Activated T-cell treated with anti-CD3 and anti-CD28 coated beads, Interleukin-2, amount 50 U/mL, for 4 hours (primary cell): ENCODE measurements at places on chromosomes 2 and 18.

DNA sequence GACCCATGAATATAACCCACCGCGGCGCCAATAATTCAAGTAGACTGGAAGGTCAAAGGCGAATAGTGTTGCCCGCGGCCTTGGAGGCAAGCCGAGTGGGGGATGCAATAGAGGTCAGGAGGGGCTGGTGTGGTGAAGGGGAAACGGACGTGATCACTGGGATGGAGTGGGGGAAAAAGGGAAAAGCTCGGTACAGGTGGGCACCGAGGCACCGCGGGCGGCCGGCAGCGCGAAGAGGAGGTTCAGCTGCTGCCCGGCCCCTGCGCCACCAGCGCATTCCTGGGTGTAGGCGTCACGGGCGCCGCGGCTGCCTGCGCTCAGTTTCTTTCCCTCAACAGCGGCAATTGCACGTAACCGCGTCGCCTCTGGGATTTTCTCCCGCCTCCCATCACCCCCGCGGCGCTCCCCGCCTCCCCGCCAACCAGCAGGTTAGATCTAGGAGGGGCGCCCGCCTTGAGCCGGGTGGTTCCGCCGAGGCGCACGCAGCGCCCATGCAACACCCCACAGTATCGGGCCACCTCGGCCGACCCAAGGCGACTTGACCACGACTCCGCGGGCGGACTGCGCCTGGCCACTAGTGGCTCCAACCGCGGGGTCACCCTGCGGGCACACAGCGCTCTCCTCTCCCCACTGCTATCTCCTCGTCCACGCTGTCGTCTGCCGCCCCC lies 1.5 kb downstream of the RND3 start:
- no peak for DNase-seq

DNA sequence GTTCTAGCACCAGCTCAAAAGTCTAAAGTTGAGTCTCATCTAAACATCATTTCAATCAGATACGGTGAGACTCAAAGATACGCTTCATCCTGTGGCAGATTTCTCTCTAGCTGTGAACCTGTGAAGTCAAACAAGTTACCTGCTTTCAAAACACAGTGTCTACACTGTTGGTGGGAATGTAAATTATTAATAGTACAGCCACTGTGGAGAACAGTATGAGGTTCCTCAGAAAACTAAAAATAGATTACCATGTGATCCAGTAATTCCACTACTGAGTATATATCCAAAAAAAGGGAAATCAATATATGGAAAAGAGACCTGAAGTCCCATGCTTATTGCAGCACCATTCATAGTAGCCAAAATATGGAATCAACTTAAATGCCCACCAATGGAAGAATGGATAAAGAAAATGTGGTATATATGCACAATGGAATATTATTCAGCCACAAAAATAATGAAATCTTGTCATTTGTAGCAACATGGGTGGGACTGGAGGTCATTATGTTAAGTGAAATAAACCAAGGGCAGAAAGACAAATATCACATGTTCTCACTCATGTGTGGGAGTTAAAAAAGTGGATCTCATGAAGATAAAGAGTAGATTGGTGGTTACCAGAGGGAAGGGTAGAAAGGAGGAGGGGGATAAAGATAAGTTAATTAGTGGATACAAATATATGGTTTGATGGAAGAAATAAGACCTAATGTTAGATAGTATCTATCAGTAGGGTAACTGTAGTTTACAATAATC lies 11.7 kb downstream of the UBR3 start:
- no peak for DNase-seq

DNA sequence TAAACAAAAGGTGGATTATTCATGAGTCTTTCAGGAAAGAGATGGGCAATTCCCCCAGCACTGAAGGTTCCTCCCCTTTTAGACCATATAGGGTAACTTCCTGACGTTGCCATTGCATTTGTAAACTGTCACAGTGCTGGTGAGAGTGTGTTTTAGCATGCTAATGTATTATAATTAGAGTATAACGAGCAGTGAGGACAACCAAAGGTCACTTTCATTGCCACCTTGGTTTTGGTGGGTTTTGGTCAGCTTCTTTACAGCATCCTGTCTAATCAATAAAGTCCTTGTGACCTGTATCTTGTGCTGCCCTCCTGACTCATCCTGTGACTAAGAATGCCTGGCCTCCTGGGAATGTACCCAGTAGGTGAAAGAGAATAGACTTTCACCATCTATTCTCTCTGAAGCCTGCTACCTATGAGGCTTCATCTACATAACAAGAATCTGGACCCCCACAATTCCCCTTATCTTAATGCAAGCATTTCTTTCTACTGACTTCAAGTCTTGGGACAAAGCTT lies 148.7 kb downstream of the CABLES1 start:
- DNase-seq: no peak

DNA sequence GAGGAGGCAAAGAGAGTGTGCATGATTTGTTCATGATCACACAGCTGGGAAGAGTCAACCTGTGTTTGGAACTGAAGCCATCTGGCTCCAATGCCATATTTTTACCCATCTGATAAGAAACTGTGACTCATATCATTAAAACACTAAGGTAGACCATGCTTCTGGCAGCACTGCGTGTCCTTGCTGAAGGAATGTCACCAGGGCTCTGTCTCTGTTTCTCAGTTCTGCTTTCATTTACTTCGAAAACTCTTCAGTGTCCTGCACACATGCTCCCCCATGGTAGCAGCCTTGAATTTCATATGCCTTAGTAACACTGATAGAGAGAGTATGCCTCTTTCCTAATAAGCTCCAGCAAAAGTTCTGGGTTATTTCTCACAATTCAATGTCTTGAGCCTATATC lies 830.4 kb downstream of the DCDC2C start:
- no peak for DNase-seq

GRCh38 chr2:128746356-128746755 lies 427.7 kb upstream of the HS6ST1 start:
- DNase-seq: no peak

DNA sequence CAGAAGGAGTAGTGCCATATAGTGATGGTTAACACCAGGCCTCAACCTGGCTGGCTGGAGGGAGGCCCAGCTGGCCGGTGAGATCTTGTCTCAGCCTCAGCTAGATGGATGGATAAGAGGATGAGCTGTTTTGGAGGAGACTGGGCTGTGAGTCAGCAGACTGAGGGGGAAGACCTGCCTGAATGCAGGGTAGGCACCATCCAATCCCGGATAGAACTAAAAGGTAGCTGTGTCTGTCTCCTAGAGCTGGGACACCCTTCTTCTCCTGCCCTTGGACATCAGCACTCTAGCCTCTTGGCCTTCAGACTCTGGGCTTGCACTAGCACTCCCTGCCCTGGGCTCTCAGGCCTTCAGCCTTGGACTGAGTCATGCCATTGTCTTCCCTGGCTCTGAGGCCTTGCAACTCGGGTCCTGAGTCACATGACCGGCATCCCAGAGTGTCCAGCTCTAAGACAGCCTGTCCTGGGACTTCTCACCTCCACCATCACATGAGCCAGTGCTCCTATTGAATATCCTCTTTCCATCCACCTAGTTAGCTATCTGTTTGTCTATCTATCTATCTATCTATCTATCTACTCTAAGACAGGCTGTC lies 131.3 kb downstream of the TPO start:
- no peak for DNase-seq

DNA sequence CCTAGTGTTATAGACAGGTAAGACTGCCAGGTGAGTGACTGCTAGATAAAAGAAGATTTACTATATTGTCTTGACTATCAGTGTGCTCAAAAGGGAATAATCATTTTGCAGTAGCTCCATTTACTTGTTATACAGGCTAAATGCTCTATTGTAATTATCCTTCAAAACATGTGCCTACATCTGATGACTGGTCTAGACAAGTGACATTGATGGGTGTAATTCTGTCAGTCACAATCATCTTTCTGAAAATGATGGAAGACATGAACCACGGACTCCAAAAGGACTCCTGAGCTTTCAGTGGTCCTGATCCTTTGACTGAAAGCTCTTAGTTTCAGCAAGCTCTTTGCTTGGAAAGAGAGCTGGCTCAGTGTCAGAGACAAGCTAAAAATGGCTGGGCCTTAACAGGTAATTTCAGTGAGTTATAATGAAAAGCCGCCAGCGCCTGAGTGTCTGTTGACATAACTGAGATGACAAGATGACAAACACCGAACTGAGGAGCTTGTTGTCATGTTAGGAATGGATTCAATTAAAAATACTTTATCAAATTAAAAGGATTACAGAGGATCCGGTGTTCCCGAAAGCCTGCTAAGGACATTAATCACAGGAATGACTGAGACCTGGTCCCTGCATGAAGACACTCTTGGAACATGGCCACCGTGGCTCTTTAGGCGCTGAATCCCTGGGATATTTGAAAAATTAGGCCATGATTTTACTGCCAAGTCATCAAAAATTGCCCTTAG lies 141.7 kb downstream of the CMPK2 start:
- DNase-seq: no peak

- DNase-seq: no peak
Measured at GRCh38 chr18:56196495-56197225, 441.7 kb downstream of the TXNL1 start.

- no peak for DNase-seq
Measured at GRCh38 chr2:213733893-213734292, 449.6 kb downstream of the SPAG16 start.

- no peak for DNase-seq
Measured at GRCh38 chr2:99602476-99602875, 112.7 kb upstream of the REV1 start.

- DNase-seq: no peak
Measured at GRCh38 chr18:41022484-41022883, 932.5 kb upstream of the PIK3C3 start.

DNA sequence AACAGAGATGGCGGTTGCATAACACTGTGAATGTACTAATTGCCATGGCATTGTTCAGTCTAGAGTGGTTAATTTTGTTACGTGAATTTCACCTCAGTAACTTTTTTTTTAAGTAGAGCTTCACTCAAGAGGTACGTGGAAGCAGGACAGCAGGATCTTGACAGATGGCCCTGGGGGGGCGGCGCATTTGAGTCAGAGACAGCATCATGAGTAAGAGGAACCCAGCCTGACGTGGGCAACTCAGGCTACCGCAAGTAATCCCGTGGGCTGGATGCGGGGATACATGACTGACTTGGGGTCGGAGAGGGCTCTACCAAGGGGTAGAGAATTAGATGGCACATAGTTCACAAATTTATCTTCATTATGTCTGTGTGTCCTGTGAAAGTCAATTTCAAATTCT lies 38.1 kb upstream of the DAPL1 start:
- DNase-seq: no peak

GRCh38 chr2:239321596-239322415 lies 79.0 kb downstream of the HDAC4 start:
- peak; percentile 55 for DNase-seq

DNA sequence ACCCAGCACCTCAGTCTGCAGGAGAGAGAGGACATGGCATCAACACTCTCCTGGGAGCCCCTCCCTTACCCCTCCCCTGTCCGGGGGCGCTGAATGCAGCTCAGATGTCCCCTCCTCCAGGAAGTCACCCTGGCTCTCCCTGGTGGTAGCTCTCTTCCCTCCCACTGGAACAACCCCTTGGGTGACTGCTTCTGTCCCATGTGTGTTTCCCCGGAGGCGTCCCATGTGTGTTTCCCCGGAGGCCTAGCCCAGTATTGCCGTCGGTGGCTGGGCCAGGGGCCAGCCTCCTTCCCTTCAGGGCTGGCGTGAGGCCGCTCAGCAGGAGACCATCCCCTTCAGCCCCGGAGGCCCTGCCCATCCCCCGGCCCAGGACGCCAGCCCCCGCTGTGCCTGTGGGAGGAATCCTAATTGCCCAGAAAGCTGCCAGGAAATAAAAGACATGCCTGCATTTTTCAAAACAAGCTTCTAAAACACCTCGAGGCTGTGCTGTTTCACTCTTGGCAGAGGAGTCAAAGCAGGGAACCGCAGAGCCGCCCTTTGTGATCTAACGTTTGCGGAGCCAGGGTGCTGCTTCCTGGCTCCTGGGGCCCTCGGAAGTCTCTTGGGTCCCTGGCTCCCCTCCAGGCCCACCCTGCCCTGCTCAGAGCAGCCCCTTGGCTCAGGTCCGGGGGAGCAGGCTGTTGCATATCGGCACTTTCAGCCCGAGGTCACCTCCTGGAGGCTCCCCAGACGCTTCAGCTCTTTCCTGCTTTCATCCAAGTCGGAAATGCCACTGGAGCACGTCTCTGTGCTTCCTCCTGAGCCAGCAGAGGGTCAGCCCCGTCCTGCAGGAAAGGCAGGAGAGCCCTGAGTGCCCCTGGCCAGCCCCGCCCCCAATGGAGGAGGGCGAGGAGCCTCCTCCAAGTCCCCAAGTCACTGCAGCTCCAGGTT lies 11.4 kb downstream of the SNED1 start:
- no peak for DNase-seq

GRCh38 chr2:68251187-68251854 lies 1.0 kb downstream of the PPP3R1 start:
- DNase-seq: peak; percentile 67

DNA sequence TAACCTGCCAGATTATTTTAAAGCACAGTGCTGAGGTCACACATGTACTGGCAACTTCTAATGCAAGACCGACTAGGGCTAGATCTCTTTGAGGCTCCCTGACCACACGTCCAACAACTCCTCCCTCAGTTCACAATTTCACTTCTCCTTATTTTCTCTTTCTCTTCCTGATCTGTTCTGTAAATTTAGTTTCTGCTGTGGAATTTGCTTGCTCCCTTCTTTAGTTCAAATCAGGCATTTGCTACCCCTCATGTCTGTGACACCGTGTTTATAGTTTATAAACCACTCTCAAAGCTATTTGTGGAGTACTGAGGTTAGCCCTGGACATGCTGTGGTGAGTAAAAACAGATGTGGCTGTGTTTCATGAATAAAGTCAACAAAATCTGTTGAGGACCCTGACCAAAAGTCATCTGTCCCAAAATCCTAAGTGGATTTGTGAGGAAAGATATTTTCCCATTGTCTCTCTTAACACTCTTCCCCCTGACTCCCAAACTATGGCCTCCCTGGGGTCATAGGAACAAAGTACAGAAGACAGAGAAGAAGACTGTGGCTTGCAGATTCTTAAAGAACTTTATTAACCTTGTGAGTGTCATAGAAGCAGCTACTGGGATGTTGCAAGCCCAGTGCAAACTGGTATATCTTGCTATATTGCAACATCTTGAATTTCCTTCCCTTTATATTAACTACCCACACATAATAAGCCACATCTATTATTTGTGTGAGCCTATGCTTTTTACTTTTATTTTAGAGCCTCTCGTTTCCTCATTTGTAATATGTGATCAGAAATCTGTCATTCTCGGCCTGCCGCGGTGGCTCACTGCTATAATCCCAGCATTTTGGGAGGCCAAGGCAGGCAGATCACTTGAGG lies 3.5 kb upstream of the NAGK start:
- DNase-seq: no peak

GRCh38 chr2:237900891-237901831 lies 41.7 kb downstream of the RAMP1 start:
- no peak for DNase-seq

GRCh38 chr2:76829374-76830234 lies 692.6 kb downstream of the LRRTM4 start:
- no peak for DNase-seq

- no peak for DNase-seq
Measured at GRCh38 chr2:218296847-218297246, 4.5 kb upstream of the TMBIM1 start.

- no peak for DNase-seq
Measured at GRCh38 chr2:181464966-181465365, 7.8 kb downstream of the ITGA4 start.

DNA sequence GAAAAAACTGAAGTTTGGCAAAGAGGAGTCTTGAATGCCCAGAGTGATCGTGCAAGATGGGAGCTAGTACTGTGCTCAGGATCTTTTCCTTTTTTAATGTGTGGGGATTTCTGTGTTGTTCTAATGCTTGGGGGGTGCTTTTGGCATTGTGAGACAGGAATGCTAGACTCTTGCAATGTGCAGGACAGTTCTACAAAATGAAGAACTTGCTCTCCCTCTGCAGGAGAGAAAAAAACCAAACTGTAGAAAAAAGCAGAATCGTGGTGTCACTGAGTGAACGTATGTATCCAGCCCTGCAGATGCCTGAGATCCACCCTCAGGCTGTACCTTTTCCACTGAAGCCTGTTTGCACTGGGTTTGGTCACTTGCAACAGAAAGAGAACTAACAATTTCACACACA lies 12.1 kb upstream of the TTC39C start:
- no peak for DNase-seq
